ENCODE measurements at places on chromosomes 3 and 15. TPM values are rescaled to one million over a fixed set of nuclear protein-coding genes. Genes with fewer than 3 reads are reported as not detected.

The NPTN gene
- 72.9 TPM for total RNA-seq

The CKMT1B gene
- 24.2 TPM for total RNA-seq

The GOLGA8O gene
- 0.15 TPM for total RNA-seq

The PPARG gene
- total RNA-seq: 0.62 TPM

The AEN gene
- total RNA-seq: 64.8 TPM

The CPLX3 gene
- not detected for total RNA-seq

The ADGRG7 gene
- total RNA-seq: not detected

The CSTA gene
- not detected for total RNA-seq

The ERICH6 gene
- total RNA-seq: not detected

The RASGRF1 gene
- total RNA-seq: 0.14 TPM

The THAP10 gene
- total RNA-seq: 4.8 TPM

The HERC2 gene
- 33.2 TPM for total RNA-seq

The CHRNA3 gene
- total RNA-seq: 4.4 TPM

The TMEM207 gene
- total RNA-seq: not detected

The CLCN2 gene
- 17.1 TPM for total RNA-seq

The RHOV gene
- total RNA-seq: 2.1 TPM
